Fibroblast of the aortic adventitia (primary cell): ENCODE measurements at places on chromosomes 16 and 17. TPM values are rescaled to one million over a fixed set of nuclear protein-coding genes. Genes with fewer than 3 reads are reported as not detected.

- peak; percentile 13 for DNase-seq
Measured at GRCh38 chr16:23155445-23156049, 6.3 kb upstream of the USP31 start.

GRCh38 chr17:67834634-67835033, 9.3 kb downstream of the BPTF start:
- no peak for DNase-seq

- no peak for DNase-seq
Measured at GRCh38 chr16:12413393-12413792, 390.3 kb downstream of the CPPED1 start.

DNA sequence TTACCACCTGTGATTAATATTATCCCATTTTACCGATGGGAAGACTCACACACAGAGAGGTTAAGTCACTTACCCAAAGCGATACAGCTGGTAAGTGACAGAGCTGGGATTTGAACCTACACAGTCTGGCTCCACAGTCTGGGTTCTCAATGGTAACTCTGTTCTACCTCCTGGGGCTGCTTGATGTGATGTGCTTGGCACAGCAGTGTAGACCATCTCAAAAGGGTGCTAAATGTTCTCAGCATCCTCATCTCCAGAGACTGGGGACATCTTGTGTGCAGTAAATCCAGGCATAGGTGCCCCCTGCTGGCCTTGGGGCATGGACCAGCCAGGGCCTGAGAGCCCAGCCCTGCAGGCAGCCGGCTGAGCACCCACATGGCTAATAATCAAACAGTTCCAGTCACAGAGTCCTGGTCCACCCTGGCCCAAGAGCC, 15.4 kb upstream of the KATNB1 start:
- DNase-seq: peak; percentile 56

DNA sequence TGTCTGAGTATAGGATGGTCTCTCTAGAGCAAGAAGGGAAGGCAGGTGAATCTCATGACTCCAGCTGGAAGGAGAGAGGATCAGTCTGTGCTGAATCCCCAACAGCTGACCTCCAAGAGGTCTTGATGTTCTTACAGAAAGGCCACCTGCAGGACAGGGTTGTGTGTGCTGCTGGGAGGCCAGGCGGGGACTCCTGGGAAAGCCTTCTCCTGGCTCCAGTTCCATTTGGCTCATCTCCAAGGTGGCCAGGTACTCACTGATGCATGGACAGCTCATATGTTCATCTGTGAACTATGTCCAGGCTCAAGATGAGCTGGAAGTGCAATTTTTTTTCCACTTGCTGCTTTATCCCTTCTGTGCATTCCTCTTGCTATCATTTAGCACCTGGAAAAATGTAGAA, 730.2 kb upstream of the RBFOX1 start:
- DNase-seq: no peak

GRCh38 chr16:68539711-68540239, 684 bp downstream of the ZFP90 start:
- peak; percentile 26 for DNase-seq

GRCh38 chr17:4475001-4475400, 23.7 kb upstream of the SPNS2 start:
- DNase-seq: no peak

DNA sequence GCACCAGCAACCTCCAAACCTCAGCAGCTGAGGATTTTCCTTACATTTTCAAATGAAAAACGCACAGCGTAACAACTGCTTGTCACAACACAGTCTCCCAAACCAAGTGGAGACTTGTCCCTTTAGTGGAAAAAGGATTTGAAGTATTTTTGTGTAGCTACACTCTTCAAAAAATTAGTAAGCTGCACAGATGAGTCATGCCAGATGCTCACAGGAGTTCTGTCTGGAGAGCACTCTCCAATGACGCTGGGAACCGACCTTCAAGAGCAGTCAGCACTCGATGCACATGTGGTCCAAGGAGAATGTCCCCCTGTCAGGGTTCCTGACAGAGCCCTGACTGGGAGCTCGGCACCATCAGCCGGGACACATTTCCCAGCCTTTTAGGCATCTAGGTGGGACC, 39.8 kb downstream of the MAP1LC3B start:
- DNase-seq: peak; percentile 77

DNA sequence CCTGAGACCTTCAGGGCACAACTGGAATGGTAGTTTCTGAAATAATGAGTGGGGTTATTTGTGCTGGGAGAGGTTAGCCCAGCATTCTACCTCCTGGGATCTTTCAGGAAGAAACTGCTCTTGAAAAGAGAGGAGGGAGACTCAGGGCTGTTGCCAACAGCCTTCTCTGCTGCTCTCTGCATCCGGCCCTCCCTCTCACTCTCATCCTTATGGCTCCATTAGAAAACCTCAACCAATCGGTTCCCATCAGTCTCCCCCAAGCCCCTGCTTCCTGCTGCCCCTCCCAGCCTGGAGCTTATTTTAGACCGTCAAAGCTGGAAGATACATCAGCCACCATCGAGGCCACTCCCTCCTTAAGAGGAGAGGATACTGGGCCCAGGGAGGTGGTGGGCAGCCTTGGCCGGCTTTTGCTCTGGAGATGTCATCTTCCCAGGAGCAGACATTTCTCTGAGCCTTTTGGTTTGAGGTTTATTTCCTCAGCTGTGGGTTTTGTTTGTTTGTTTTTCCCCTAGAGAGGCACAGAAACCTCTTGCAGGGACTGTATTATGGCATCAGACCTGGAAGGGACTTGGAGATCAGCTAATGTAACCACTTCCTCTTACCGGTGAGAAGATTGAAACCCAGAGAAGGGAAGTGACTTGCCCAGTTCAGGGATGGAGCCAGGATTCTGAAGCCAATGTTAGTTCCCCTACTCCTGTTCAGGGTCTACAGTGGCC, 2.7 kb downstream of the MPRIP start:
- peak; percentile 73 for DNase-seq

DNA sequence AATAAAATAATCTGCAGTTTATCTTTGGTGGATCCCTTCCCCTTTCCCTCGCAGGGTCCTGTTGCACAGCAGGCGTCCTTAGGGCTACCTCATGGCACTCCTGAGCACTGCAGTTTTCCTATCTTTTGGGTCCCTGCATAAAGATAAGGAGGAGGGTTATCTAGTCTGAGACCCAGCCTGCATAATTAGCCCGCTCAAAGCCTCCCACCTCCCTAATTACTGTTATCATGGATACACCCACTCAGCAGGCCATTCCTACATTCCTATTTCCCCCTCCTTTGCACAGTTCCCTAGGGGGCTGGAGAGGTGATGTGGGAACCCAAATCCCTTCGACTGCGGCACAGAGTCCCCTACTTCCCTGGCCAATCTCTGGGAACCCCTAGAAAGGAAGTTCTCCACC, 5.1 kb upstream of the CLUH start:
- no peak for DNase-seq

DNA sequence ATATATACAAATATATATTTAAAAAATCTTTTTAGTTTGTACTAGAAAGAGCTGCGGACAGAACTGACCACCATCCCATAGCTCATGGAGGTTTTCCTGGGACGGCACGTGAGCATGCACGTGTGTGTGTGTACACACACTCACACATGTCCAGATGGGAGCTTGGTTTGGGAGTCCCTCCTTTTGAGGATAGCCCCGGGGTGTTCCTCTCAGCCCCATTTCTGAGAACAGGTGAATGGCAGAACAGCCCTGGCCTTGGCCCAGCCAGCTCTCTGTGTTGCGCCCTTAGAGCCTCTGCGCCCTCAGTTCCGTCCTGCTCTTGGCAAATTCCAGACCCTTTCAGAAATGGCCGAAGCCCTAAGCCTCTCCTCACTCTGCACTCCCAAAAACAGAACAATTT, 70.1 kb downstream of the AMFR start:
- no peak for DNase-seq

- DNase-seq: peak; percentile 38
Measured at GRCh38 chr17:28379814-28380801, 8.6 kb downstream of the SARM1 start.

DNA sequence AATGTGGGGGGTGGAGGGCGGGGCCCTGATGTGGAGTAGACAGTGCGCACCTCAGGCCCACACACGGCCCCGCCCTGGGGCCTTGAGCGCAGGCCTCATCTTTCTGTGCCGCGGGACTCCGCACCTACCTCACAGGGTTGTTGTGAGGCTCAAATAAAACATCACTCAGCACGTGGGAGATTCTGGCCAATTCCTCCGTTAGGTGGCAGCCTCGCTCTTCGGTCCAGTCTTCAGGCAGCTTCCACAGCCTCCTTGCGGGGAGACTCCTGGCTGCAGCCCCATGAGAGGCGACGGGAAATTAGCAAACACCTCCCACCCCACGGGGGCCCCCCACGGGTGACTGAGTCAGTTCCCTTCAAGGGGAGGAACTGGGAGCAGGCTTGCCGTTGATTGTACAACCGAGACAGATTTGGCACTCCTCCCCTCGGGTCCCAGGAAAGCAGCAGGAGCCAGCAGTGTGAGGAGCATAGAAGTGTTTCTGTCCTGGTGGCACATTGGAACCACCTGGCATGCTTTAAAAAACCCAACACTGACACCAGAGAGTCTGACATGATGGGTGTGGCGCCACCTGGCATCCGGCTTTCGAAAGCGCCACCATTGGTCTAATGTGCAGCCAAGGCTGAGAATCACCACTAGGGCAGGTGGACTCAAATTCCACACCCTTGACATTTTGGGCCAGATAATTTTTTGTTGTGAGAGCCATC, 7.6 kb downstream of the MRM1 start:
- peak; percentile 73 for DNase-seq

- DNase-seq: no peak
Measured at GRCh38 chr17:30332057-30332542, 1.8 kb downstream of the TMIGD1 start.

- peak; percentile 11 for DNase-seq
Measured at GRCh38 chr17:39677542-39678339, 9.5 kb downstream of the PNMT start.

- DNase-seq: peak; percentile 31
Measured at GRCh38 chr16:27317738-27318391, 4.1 kb downstream of the IL4R start.

DNA sequence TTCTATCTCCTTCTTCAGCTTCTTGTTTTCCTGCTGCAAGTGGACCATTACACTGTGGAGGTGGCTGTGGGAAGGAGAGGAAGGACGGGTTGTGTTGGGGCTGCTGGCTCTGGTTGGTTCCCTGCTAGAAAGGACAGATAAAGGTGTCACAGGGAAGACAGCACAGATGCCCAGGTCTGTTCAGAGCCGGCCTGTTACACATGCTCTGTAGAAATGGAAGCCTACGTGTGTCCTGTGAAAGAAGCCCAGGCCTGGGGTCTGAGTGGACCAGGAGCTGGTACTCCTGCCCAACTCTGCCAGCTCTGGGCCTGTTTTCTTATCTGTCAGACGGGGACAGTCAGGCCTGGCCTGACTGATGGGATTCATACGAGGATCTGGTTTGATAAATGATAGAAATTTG, 26.4 kb downstream of the DHX38 start:
- no peak for DNase-seq

- DNase-seq: peak; percentile 67
Measured at GRCh38 chr17:59521465-59522126, 43.8 kb upstream of the DHX40 start.

DNA sequence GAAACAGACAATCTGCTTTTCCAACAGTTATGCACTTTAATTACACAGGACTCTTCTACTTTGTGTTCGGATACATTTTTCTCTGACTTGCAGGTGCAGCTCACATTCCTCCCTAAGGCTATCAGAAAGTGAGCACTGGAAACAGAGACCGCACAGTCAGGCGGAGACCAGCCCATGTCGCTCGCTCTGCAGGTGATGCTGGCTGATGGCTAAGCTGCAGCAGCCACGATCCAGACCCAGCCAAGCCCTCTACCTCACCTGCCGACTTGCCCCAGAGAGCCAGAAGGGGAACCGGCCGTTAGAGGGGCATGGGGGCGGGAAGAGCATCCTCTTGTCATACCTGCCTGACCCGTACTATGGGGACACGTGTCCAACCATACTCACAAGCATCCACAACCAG, 33.8 kb downstream of the MAP1LC3B start:
- DNase-seq: no peak

DNA sequence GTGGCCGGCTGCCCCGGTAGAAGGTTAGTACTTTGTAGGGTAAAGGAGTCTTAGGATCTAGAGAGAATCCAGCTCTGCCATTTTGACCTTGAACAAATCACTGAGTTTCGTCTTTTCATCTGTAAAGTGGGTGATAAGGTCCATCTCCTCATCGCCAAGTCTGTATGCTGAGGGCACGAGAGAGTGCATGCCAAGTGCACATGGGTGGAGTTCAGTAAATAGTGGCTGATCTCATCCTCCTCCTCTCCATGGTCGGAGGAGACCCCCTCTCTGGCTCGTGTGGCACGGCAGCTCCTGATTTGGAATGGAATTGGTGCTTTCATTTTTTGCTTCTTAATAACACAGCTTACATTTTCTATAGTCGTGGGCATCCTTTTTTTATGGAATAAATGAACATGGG, 30.7 kb downstream of the MYH3 start:
- DNase-seq: no peak

GRCh38 chr17:30238387-30239088, 3.0 kb upstream of the SLC6A4 start:
- DNase-seq: no peak

DNA sequence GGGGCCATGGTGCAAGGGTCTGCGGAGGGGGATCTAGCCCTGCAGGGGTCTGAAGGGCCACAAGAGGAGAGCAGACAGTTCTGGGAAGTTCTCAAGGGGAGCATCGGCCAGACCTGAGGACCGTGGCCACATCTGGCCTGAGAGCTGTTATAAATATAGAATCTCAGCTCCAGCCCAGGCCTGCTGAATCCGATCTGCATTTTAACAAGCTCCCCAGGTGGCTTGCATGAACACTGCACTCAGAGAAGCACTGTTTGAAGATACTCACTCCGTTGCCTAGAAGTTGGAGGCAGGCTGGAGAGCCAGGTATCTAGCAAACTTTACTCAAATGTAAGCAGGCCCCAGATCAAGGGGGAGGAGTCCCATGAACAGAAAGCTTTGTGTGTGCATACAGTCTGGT, 61.3 kb downstream of the NKD1 start:
- DNase-seq: no peak

DNA sequence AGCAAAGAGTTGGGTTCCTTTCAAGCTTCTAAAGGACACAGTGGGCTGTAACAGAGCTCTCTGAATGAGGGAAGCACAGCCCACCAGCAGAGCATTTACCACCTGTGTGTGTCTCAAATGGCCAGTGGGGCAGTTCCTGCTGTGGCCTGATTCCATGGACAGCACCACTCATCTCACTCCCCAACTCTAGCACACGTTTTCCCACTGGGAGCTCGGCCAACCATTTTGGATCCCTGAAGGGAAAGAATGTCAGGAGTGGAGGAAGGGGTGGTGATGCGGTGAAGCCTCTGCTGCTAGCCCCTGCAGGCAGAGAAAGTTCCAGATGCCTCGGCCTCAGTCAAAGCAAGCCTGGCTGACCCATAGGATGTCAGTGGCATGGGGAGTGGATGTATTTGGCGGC, 86.6 kb downstream of the PLXDC1 start:
- DNase-seq: no peak

Gene EFNB3
- total RNA-seq: 0.90 and 3.9 TPM in 2 replicates

Gene HOXB2
- total RNA-seq: 1.5 and 9.0 TPM in 2 replicates

Gene FAM83G
- 4.4 and 9.5 TPM in 2 replicates for total RNA-seq

Gene TMC7
- total RNA-seq: 0.41 and 1.5 TPM in 2 replicates

Gene EXOSC6
- total RNA-seq: 37.9 and 39.7 TPM in 2 replicates

Gene MT3
- not detected in 2 replicates for total RNA-seq

Gene BCO1
- total RNA-seq: not detected in 2 replicates

Gene PRSS8
- not detected in 2 replicates for total RNA-seq

Gene KRT32
- total RNA-seq: 0.09 TPM in 1 of 2 replicates, not detected in the other

Gene SYCE1L
- 0.09 and 1.6 TPM in 2 replicates for total RNA-seq

Gene AKTIP
- total RNA-seq: 21.7 and 29.6 TPM in 2 replicates

Gene PDE6G
- total RNA-seq: 0.63 TPM in 1 of 2 replicates, not detected in the other
